ENCODE measurements at places on chromosomes 5 and 9.

- DNase-seq = no peak
These were observed 8.0 kb upstream of the GRHPR start for GRCh38 chr9:37414503-37414943.

DNA sequence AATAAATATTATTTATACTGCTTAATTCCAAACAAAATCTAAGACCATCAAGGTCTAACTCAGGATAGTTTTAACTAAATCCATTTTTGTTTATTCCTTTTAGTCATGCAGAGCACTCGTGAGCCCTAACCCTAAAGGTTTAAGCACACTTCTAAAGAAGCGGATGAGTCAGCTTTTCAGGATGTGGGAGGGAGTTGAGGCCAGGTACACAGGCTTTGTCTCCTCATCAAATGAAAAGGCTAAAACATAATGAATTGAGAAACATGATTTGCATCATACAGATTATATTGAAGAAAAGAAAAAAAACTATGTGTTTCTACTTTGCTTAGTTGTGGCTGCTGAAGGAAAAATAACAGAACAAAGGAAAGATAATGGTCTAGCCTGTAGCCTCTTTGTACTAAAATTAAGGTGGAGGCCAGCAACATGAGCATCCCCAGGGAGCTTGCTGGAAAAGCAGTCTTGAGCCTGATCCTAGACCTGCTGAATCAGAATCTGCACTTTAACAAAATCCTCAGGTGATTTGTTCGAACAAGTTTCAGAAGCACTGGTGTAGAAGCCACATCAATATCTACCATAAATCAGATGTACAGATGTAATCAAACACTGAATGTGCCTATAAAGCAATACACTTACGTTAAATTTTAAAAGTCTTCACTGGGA, 21.1 kb upstream of the ISCA1 start:
- no peak for DNase-seq

GRCh38 chr9:134049772-134050588, 17.8 kb downstream of the BRD3 start:
- no peak for DNase-seq

DNA sequence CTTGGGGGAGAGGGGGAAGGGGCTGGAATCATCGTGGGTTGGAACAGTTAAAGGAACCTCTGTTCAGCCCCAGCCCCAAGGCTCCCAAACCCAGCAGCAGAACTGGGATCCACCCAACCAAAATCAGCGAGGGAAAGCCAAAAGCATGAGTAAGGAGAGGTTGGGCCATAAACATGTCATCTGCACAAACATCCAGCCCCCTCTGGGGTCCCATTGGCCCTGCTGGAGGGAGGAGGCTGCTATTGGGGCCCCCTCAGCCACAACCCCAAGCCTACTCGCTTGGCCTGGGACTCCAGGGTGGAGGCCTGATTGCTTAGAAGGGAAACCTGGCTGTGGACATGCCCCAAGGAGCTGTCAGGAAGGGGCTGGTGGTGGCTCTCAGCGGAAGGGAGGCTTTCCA, 154.9 kb downstream of the FGF18 start:
- no peak for DNase-seq

GRCh38 chr5:154860765-154861164, 2.3 kb downstream of the CNOT8 start:
- DNase-seq = no peak

GRCh38 chr9:90107040-90107725, 502.4 kb downstream of the GADD45G start:
- no peak for DNase-seq

DNA sequence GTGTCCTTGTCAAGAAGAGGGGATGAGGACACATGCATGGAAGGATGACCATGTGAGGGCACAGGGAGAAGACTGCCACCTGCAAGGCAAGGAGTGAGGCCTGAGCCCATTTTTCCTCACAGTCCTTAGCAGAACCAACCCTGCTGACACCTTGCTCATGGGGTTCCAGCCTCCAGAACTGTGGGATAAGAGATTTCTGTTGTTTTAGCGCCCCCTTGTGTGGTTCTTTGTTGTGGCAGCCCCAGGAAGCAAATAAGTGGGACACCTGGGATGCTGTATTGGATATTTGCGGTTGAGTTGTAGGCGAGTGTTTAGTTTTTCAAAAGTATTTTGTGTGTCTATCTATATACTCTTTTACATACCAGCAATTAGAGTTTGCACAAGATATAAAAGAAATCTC, 206.4 kb downstream of the NXNL2 start:
- DNase-seq = no peak

DNA sequence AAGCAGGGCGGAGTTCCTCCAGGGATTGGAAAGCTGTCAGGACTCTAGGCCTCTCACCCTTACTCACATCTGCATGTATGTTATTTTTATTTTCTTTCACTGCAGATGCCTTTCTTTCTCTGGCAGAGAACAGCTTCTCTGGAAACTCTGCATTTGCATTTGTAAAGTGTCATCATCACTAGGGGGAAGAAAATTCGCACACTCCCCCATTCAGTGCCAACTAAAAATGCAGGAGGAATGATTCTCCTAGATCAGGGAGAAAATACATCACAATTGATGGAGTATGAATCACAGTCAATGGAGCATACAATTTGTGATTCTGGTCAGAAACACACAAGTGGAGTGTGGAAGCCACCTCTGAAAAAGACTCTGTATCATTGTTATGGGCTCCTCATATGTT, 351.4 kb upstream of the FTMT start:
- DNase-seq = no peak

DNA sequence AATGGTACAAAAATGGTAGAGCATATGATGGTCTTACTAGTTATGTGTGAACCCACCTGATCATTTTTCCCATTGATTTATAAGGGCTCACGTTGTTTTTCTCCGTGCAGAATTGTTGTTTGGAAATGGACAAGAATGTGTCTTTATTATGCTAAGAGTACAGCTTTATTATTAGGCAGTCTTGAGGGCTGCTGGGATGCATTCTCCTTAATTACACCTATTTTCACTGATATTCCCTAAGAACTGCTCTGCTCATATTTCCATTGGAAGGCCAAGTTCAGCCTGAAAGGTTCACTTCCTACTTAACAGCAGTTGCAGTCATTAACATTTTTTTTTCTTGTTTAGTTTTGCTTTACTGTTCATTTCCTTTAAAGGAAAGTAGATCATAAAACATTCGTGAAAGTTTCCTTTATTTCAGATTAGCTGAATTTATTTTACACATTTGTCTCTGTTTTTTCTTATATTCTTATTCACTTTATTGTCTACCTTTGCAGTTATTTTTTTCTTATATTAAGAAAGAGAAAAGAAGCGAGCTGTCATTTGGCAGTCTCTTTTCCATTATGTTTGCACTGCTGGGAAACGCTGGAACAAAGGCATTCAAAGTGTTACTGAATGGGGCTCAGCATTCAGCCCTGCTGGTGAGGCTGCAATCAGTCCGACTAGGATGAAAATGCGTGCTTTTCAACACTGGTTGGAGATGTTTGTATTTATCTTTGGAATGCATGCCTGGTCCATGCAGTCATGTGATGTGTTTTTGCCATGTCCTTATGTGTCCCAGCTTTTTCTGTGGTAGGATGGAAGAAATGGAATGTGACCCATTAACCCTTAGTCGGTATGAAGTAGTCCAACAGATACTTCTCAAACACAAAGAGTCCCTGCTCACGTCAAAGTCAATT, 602.7 kb upstream of the ZNF608 start:
- peak; percentile 29 for DNase-seq

DNA sequence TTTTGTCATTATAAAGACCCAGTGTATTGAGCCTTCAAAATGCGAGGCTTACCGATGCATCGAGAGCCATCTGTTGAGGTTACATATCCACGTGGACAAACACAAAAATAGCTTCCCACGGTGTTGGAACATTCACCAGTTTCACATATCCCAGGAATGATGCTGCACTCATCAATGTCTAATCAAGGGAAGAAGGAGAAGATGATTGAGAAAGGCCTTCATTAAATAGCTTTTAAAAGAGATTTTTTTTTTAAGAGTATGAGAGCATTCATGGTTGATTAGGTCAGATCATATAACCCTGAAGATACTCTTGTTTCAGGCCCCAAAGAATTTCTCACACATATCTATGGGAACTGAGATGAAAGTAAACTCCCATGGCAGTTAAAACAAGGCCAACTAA, 129.4 kb downstream of the FBN2 start:
- no peak for DNase-seq

GRCh38 chr5:176806137-176806536, 4.2 kb upstream of the UNC5A start:
- DNase-seq = no peak

Data from hippocampal formation (tissue), 2 donors.